Effector memory CD4-positive, alpha-beta T cell (primary cell): ENCODE measurements at places on chromosomes 2 and 18.
A peak's percentile ranks its signal among the peaks of the same experiment; 100 is the strongest.

- peak; percentile 39 for DNase-seq
Observed at GRCh38 chr2:241741016-241741415, 6.6 kb downstream of the D2HGDH start.

DNA sequence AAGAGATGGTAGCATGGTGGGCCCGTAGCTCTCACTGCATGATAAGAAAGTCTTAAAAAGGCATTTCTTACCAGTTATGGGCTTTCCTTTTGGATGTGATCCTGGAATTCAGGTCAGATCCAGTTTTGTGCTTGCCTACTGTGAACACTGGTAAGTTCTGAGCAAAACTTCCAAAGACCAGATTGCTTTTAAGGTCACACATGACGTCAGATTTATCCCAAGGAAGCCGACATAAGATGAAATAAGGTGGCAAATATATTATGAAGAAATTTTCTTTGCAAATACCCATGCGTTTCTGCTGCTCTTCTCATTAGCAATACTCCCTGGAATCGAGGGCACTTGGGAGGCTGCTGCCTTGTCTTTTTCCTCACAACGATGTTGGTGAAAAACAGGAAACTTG lies 416.4 kb upstream of the HNMT start:
- no peak for DNase-seq

- DNase-seq, result no peak
Observed at GRCh38 chr2:81984969-81985637, 1680.6 kb upstream of the LRRTM1 start.

DNA sequence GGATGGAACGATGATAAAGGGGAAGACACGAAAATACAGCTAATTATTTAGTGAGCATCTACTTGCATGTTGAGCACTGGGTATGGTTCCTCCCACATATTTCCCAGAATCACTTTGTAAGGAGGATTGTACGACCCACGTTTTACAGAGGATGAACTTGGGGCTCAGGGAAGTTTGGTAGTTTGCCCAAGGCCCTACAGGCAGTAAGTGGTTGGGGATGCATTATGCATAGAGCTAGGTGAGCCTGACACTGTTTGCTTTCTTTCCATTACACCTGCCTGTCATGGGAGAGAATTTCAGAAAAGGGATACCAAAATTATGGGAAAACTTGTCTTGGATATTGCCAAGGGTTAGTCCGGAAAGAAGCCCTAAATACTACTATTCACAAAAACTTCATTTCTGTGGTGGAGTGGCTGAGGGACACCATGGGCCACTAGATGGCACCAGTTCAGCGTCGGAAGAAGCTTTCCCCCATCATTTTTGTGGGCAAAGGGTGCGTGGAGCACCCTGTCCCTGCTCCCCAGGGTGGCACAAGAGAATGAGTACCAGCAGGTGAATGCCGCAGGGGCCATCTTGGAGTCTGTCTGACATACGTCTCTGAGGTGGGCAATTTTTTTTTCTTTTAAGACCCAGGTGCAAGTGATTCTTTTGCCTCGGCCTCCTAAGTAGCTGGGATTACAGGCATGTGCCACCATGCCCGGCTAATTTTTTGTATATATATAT lies 23.5 kb upstream of the C18orf32 start:
- peak; percentile 20 for DNase-seq

DNA sequence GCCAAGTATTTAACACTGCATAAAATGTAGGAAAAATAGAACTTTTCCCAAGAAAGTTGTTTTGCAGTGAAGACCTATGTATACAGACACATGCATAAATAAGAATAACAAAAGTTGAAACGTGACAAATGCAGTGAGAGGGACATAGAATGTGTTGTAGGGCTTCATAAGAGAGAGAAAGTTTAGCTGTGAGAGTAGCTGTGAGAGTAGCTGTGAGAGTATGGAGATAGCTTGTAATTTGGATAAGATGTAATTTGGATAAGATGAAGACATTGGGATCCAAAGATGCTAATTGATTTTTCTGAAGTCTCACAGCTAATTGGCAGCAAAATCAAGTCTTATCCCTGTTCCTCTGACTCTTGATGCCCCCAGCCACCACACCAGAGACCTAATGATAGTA lies 170.9 kb downstream of the LRP1B start:
- DNase-seq, result no peak

GRCh38 chr2:240429341-240429871 lies 6.1 kb upstream of the GPC1 start:
- no peak for DNase-seq

DNA sequence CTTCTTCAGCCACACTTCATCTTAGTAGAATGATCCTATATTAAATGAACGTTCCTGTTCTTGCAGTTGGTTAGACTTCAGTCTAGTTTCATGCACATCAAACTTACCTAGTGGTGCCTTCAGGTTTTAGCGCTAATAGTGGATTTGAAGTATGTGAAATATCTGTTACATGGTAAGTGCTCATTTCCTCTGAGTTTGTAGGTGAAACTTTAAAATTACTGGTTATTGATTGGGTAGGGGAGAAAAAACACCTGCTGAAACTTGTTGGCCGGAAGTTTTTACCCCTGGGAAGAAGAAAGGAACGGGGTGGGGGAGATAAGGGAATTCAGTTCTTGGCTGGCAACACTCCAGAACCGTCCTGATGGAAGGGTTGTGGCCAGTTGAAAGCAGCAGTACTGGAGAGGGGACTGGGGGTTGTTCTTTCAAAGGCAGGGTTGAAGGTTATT lies 112.8 kb downstream of the SPTBN1 start:
- DNase-seq, result no peak

GRCh38 chr2:37005118-37005868 lies 39.0 kb upstream of the STRN start:
- DNase-seq, result no peak

DNA sequence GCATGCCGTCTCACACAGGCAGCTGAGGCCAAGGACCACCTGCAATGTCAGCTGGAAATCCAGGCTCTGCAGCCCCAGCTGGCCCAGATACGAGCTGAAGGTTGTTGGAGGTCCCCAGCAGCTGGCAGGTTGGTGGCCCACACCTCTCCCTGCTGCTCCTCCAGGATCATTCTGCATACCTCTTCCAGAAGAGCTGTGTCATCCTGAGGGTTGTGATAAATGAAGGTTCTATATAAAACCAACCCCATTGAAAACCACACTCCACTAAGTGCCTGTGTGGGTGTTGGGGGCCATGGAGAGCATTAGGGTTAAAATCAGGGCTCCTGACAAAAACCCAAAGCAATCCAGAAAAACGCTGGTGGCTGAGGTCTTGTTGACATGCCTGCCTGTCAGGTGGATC lies 50.4 kb downstream of the C1QL2 start:
- no peak for DNase-seq

DNA sequence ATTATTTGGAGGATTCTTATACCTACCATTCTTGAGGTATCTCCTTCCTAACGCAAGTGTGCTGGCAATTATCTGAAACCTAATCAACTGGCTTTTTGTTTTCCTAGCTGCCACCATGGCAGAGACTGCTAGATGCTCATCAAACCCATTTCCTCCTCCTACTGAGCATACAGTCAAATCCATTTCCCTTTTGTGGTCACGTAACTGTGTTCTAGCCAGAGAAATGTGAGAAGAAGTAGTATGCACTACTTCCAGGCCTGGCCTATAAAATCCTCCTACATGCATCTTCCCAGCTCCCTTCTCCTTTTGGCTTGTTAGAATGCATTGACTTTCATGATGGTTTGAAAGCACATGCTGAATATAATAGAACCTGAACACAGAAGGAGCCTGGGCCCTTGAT lies 494.1 kb upstream of the MEIS1 start:
- DNase-seq, result no peak

- no peak for DNase-seq
Observed at GRCh38 chr2:206433190-206433589, 10.1 kb upstream of the ADAM23 start.
